Panc1 (cell line): ENCODE measurements at places on chromosomes 3 and 15.

DNA sequence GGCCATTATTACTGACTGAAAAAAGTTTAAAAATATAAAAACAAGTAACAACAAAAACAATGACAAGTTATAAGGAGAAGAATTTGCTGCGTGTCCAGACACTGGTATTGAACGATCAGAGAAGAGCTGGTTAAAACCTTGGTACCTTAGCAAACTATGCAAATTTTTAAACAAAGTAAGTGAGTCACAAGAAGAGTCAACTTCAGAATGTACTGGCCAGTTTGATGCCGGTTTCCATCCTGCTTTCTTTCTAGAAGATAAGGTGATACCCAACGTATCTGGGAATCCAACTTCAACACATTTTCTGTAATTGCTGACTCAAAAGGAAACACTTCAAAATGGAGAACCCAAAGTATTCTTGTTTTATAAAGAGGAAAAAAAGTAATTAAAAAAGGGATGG lies 49.8 kb downstream of the RUBCN start:
- H3K27ac ChIP-seq: no peak overlapping the region
- H3K4me3 ChIP-seq: no peak overlapping the region
- peaks cover 1% of the 10 kb centered on the region; the same call in 1 of the 2 replicates for H3K36me3 ChIP-seq
- DNase-seq: no peak
- H3K27me3 ChIP-seq: no peaks in the 10 kb centered on the region

DNA sequence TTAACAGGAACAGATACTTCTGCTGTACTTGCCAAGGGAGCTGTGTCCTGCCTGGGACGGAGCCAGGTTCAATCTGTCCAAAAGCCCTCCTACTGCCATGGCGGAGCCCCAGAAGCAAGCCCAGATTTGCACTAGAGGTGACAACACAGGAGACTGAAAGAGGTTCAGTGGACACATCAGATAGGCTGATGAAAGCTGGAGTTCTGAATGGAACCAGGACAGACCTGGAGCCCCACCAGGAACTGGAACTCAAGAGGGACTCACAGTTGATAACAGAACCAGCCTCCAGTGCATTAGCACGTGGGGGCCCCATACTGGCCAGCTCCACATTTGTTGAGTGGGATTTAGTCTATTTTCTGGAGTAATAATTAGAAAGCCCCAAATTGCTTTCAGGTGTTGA lies 315.5 kb downstream of the ARRDC4 start:
- H3K4me3 ChIP-seq: no peak overlapping the region
- no peaks in the 10 kb centered on the region; the same call in none of the 2 replicates for H3K27me3 ChIP-seq
- DNase-seq: no peak
- no peak overlapping the region for H3K27ac ChIP-seq

DNA sequence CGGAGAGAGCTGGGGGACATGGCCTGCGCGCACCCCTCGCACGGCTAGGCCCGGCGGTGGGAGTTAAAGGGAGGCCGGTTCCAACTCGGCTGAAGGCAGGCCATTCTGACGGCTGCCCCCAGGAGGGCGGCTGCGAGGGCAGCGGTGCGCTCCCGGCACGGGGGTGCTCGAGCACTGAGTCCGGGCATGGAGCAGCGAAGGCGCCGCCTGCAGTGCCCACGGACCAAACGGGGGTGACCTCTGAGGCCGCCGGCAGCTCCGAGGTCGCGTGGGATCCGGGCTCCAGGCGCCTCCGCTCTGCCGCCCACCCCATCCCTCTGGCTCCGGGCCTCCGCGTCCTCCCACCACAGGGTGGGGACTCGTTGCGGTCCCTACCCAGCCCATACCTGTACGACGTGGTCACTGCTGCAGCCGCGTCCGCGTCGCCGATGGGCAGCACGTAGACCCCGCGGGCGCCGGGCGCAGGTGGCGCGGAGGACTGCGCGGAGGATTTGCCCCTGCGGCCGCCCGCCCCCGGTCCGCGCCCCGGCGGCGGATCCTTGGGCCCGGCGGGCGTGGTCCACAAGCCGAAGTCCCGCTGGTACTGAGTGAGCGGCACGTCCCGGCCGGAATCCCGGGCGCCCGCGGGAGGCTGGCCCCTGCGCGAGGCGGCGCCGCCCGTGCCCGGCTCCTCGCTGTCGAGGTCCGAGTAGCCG lies 469 bp downstream of the MAP6D1 start:
- H3K36me3 ChIP-seq: no peaks in the 10 kb centered on the region
- peaks cover 17% of the 10 kb centered on the region for H3K4me1 ChIP-seq
- DNase-seq: no peak
- H3K4me3 ChIP-seq: peak overlapping the region; percentile 67
- H3K27ac ChIP-seq: peak overlapping the region; percentile 44; the same call in 1 of the 2 replicates

- no peaks in the 10 kb centered on the region for H3K4me1 ChIP-seq
- H3K27ac ChIP-seq: no peak overlapping the region
- H3K27me3 ChIP-seq: no peaks in the 10 kb centered on the region
- H3K4me3 ChIP-seq: no peak overlapping the region
Observed at GRCh38 chr15:78255421-78256043, 8.8 kb upstream of the DNAJA4 start.

- H3K36me3 ChIP-seq: no peaks in the 10 kb centered on the region
- peak overlapping the region; percentile 53 for H3K4me3 ChIP-seq
- no peak overlapping the region for H3K27ac ChIP-seq
- no peak for DNase-seq
Observed at GRCh38 chr3:24495326-24495994, 810 bp upstream of the THRB start.

- H3K27me3 ChIP-seq: no peaks in the 10 kb centered on the region
- H3K4me3 ChIP-seq: peak within 1 kb of the TSS; percentile 75
- H3K36me3 ChIP-seq: no peaks in the 10 kb centered on the region; the same call in 1 of the 2 replicates
Observed at GRCh38 chr3:177197041-177197726, at the start of gene TBL1XR1. Gene TBL1XR1 (minus strand): TSS chr3:177197482. CDS start chr3:177064977, 132,505 bp downstream.

DNA sequence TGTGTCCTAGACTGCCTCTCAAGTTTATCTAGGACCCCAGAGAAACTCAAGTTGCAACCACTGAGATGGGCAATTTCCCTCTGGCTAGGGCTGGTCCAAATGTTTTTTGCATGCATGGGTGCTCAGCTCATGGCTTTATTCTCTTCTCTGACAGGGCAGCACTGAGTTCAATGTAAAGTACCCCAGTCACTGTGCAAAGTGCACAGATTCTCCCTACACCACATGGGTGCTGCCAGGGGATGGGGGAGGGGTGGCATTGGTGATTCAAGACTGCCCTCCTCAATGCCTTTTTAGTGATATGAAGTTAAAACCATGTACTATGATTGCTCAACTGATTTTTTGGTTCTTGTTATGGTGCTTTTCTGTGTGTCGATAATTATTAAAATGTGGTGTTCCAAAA lies 14.8 kb upstream of the RAD51 start:
- H3K4me3 ChIP-seq: no peak overlapping the region
- no peak for DNase-seq
- no peaks in the 10 kb centered on the region for H3K27me3 ChIP-seq
- H3K27ac ChIP-seq: no peak overlapping the region
- H3K4me1 ChIP-seq: no peaks in the 10 kb centered on the region

- no peaks in the 10 kb centered on the region for H3K36me3 ChIP-seq
- H3K27ac ChIP-seq: no peak overlapping the region
- no peak for DNase-seq
- no peaks in the 10 kb centered on the region for H3K4me1 ChIP-seq
- no peaks in the 10 kb centered on the region for H3K27me3 ChIP-seq
Observed at GRCh38 chr3:144237351-144237750, 265.7 kb downstream of the DIPK2A start.

DNA sequence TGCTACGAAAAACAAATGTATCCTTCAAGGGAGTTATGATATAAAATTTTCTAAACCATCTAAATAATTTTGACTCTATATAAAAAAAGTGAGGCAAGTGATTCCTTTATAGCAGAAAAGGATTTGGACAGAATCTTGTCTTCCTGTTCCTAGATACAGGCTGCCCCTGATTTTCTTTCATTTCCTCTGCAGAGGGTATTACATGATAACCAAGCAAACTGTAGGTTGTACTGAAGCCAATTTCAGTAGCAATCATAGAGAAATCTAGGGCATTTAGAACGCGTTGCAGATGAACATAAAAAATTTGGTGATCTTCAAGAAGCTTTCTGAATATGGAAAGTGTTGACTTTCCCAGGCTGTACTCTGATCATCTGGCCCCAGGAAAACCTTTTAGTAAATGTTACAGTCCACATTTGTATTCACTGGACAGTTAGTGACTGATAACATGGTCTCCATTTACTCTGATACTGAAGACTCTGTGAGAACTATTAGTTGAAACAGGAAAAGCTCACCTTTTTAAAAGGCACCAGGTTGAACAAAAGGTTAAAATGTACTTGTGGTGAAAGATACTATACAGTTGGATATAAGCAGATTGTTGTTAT lies 9.1 kb upstream of the UTS2B start:
- peaks cover 68% of the 10 kb centered on the region for H3K4me1 ChIP-seq
- H3K27me3 ChIP-seq: no peaks in the 10 kb centered on the region
- DNase-seq: no peak

DNA sequence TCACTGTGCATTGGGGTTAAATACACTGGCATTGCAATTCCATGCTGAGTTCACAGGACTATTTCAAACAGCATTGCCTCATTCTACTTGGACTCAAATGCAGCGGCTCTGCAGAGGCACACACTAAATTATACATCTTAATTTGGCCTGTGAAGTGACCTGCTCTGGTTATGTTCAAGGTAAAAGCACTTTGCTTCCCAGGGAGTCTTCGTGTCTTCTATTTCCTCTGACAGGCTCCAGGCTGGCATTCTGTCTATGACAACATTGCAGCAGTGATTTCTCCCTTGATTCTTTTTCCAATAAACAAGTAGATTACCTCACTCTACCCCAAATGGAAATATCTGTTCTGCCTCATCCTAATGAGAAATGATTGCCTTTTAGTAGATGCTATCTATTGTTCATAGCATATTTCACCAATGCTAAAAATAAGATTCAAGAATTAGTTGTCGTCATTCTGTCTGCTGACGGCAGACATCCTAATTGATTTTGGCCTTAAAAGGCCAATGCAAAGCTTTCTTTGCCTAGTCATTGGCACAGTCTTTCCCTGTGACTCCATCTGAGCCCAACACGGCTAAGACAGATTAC lies 33.8 kb downstream of the FMN1 start:
- no peak overlapping the region for H3K4me3 ChIP-seq
- no peak overlapping the region for H3K27ac ChIP-seq
- no peaks in the 10 kb centered on the region for H3K4me1 ChIP-seq
- no peaks in the 10 kb centered on the region for H3K27me3 ChIP-seq
- DNase-seq: no peak
- H3K36me3 ChIP-seq: no peaks in the 10 kb centered on the region
